NCI-H146 (cell line): ENCODE measurements at places on chromosomes 16 and 17.
A peak's percentile ranks its signal among the peaks of the same experiment; 100 is the strongest.

- no peak for DNase-seq
Observed at GRCh38 chr17:7626956-7627249, 718 bp downstream of the SAT2 start.

GRCh38 chr17:5913032-5913531 is 157.1 kb upstream of the WSCD1 start:
- DNase-seq = peak; percentile 95

- DNase-seq = peak; percentile 46
Observed at GRCh38 chr17:74987909-74988711, 678 bp downstream of the CDR2L start.

DNA sequence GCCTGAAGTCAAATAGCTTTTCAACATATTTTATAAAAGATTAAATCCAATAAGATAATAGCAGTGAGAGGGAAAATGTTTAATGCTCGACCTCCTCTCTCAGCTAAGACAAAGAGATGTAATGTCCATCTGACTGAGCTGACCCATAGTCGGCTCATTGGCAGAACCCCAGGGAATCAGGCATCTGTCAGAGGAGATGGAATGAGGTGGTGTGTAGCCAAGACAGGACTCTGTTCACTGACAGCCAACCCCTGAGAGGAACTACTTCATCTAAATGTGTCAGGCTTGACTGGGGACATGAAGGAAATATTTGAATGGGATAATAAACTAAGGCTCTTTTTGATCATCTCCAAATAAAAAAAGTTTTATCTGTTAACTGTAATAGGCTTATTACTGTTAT is 188.0 kb downstream of the CDH11 start:
- DNase-seq = no peak

GRCh38 chr16:57960310-57960709 is 10.6 kb downstream of the CNGB1 start:
- DNase-seq = no peak

DNA sequence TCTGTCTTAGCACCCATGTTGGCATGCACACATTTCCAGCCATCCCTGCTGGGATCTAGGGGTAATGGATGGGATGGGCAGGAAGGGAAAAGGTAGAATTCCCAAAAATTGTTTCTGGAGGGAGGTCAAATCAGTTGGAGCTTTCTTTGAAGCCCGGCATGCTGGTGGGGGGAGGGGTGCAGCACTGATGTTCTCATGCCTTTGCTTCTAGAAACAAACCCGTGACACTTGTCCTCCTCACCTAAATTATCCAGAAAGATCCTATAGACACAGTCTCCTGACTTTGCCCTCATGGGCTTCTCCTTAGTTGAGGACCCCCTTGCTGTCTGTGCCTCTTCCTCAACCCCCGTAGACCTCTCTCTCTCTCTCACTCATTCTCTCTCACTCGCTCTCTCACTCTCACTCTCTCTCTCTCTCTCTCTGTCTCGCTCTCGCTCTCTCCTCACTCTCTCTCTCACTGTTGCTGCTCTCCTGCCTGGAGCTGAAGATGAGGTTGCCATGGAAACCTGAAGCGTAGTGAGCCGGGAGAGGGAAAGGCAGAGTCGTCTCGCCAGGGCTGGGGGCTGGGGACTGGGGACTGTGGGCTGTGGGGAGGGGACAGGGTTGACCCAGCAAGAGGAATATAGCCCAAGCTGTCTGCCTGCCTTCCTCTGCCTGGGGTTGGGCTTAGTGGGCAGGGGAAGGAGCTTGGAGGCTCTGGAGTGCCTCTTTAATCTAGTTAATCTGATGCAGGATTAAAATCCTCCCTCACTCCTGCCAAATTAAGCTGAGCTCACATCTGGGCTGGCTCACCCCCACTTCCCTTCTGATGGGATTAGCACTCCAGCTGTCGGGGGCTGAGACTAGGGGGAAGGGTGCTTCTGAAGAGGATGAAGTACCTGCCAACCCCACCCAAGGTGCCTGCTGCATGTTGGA is 16.1 kb downstream of the LASP1 start:
- no peak for DNase-seq

- no peak for DNase-seq
Observed at GRCh38 chr17:61065263-61065773, 334.3 kb upstream of the TBX2 start.

DNA sequence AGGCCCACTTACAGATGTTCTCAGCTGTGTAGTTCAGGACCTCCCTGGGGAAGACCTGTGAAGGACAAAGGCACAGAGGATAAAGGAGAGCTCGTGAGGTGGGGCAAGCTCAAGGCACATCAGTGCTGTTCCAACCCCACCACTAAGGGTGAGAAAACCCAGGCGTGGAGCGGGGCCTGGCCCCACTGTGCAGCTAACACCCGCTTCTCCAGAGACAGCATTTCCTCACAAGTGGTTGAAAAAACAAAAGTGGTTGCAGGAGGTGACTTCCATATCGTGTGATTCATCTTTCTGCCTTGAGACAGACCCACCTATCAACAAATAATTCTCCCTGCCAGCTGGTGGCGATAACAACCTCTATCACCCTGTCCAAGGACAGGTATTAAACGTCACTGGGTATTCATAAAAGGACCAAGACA is 30.0 kb downstream of the SNN start:
- no peak for DNase-seq

- DNase-seq = no peak
Observed at GRCh38 chr16:58620396-58620795, 9.2 kb downstream of the CNOT1 start.

- DNase-seq = no peak
Observed at GRCh38 chr16:25941800-25942499, 250.2 kb downstream of the HS3ST4 start.

GRCh38 chr17:3002538-3003295 is 60.7 kb downstream of the OR1D5 start:
- no peak for DNase-seq

DNA sequence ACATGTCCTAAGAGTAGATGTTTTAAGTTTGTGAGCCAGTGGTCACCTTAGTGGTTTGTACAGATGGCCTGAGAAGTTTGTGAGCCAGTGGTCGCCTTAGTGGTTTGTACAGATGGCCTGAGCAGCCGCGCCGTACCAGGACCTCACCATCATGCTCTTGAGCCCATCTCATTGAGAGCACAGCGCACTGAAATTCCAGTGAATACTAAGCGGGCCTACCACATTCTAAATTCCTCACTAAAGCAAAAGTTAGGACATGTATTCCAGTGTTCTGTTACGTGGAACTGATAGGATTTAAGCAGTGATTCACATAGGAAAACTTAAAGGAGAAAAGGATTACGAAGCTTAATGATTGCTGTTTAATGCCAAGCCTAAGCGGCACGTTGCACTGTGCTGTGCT is 3.9 kb downstream of the USP10 start:
- no peak for DNase-seq

GRCh38 chr17:75755990-75756389 is 9.0 kb downstream of the GALK1 start:
- DNase-seq = no peak

- no peak for DNase-seq
Observed at GRCh38 chr16:49618955-49619354, 237.0 kb downstream of the ZNF423 start.

DNA sequence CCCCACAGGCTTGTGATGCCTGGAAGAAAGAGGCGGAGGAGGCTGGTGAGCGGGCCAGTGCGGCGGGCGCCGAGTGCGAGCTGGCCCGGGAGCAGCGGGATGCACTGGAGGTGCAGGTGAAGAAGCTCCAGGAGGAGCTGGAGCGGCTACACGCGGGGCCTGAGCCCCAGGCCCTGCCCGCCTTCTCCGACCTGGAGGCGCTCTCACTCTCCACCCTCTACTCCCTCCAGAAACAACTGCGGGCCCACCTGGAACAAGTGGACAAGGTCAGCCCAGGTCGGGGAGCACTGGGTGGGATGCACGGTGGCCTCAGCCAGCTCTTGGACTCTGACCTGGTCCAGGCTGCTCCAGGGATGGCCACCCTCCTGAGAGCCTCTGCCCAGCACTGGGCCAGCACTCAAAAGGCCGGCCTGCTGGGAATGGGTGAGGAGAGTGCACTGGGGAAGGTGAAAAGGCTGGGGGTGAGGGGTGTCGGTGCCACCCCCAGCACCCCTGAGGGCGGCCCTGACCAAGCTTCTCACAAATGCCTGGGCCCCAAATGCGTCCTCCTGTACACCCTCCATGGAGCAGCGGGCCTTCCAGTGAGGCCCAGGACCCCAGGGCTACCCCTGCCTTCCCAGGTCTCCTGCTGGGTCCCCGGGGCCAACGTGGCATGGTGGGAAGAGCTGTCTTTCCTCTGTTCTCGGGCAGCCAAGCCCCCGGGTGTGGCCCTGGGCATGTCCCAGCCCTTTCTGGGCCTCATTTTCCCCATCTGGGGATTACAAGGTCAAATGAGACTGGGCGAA is 20.8 kb downstream of the UNC13D start:
- no peak for DNase-seq

- no peak for DNase-seq
Observed at GRCh38 chr16:17845031-17845430, 374.3 kb upstream of the XYLT1 start.

DNA sequence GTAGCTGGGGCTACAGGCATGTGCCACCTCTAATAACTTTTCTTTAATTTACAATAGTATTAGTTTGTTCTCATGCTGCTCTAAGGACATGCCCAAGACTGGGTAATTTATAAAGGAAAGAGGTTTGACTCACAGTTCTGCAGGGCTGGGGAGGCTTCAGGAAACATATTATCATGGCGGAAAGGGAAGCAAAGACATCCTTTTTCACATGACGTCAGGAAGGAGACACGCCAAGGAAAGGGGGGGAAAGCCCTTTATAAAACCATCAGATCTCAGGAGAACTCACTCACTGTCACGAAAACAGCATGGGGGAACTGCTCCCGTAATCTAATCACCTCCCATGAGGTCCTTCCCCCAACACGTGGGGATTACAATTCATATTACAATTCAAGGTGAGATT is 18.3 kb downstream of the IL4R start:
- no peak for DNase-seq

DNA sequence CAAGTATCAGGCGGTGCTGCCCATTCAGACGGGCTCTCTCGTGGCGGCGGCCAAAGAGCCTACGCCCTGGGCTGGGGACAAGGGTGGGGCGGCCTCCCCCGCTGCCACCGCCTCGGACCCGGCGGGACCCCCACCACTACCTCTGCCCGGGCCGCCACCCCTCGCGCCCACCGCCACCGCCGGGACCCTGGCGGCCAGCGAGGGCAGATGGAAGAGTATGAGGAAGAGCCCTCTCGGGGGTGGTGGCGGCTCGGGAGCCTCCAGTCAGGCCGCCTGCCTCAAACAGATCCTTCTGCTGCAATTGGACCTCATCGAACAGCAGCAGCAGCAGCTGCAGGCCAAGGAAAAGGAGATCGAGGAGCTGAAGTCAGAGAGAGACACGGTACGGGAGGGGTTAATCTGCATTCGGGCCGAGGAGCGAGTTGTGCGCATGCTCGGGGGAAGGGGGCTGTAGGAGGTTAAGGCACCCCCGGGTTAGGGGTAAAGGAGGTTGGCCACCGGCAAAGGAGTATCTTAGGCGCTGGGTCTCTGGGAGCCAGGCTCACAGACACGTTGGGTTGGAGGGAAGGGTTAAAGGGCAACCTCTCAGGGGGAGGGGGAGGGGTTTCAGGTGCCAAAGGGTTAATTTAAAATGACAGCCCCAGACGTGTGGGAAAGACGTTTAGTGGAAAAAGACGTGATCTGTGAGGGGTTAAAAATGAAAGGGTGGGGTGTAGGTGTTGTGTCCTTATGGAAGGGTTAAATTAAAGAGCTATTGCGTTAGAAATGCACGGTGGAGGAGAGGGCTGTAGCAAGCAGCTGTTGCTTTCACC is 1.4 kb downstream of the MSL1 start:
- DNase-seq = peak; percentile 61

- no peak for DNase-seq
Observed at GRCh38 chr16:56081371-56081770, 109.9 kb upstream of the GNAO1 start.

DNA sequence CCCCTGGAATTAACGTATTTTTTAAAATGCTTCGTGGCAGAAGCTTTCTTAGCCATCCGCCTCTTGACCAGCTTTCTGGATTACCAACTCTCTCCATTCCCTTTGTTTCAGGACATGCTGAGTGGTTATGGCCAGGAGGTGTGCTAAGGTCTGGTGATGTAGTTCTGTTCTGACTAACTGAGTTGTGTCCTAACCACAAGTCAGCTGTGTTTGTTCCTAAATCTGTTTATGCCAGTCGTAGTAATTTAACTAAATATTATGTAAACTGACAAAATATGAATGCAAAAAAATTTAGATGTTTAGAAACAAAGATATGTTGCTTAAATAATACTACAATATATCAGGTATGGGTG is 61.6 kb downstream of the MRTFB start:
- DNase-seq = no peak

- no peak for DNase-seq
Observed at GRCh38 chr16:53891409-53892139, 187.6 kb downstream of the FTO start.

GRCh38 chr16:85084841-85085510 is 27.3 kb downstream of the CIBAR2 start:
- no peak for DNase-seq

GRCh38 chr17:32757963-32758362 is 119.0 kb downstream of the MYO1D start:
- DNase-seq = no peak

DNA sequence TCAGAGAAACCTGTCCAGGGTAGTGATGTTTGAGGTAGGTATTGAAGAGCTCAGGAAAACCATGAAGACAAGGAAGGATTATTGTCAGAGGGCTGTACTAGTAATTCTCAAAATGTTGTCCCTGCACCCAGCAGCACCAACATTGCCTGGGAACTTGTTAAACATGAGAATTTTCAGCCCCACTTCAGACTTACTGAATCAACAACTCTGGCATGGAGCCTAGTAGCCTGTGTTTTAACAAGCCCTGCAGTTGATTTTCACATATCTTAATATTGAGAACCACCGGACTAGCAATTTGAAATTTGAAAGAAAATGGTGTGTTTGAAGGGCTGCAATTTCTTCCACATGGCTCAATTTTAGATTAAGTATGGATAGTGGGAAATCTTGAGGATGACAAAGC is 2.8 kb upstream of the KIF2B start:
- DNase-seq = no peak

GRCh38 chr16:85507342-85507741 is 105.8 kb upstream of the GSE1 start:
- DNase-seq = no peak

- no peak for DNase-seq
Observed at GRCh38 chr17:79988185-79988971, 47.3 kb downstream of the TBC1D16 start.

GRCh38 chr16:81562174-81562849 is 117.7 kb downstream of the CMIP start:
- no peak for DNase-seq

GRCh38 chr16:54289242-54289944 is 2.8 kb upstream of the IRX3 start:
- DNase-seq = no peak
